ENCODE measurements at places on chromosomes 7 and 10.

GRCh38 chr7:65796205-65796604, 76.7 kb upstream of the VKORC1L1 start:
- DNase-seq: no peak

DNA sequence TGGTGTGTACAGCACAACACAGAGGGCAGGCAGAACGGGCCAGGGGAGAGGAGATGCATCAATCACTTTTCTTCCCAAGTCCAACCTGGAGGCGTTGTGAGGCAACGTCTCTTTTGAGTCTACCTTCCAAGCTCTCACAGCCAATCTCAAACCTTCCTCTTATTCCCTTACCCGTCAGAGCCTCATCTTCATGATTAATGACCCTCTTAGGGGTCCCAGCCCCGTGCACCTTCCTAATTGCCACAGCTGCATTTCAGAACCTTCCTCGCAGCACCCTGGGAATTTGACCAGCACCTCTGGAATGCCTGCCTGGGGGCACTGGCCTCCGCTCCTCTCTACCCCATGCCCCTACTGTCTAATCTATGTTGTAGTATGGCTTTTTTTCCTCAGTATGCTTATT, 169.3 kb upstream of the PRR15 start:
- DNase-seq: no peak

DNA sequence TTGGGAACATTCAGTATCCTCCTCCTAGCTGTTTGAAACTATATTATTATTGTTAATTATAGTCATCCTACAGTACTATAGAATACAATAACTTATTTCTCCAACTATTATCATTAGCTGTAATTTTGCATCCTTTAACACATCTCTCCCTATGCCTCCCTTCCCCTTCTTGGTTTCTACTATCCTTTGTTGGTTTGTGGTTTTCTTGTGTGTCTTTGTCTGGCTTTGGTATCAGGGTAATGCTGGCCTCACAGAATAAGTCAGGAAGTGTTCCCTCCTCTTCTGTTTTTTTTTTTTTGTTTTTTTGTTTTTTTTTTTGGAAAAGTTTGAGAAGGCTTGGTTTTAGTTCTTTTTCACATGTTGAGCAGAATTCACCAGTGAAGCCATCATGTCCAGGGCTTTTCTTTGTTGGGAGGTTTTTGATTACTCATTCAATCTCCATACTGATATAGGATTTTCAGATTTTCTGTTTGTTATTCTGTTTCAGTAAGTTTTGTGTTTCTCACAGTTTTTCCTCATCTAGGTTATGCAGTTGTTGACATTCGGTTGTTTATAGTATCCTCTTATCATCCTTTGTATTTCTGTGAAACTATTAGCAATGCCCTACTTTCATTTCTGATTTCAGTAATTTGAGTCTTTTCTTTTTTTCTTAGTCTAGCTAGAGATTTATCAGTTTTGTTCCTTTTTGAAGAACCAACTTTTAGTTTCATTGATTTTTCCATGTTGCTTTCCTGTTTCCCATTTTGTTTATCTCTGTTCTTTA, 21.6 kb downstream of the C1GALT1 start:
- DNase-seq: no peak

GRCh38 chr7:120332433-120332832, 59.5 kb downstream of the KCND2 start:
- no peak for DNase-seq

- DNase-seq: no peak
Measured at GRCh38 chr10:52525761-52526160, 211.7 kb downstream of the DKK1 start.

DNA sequence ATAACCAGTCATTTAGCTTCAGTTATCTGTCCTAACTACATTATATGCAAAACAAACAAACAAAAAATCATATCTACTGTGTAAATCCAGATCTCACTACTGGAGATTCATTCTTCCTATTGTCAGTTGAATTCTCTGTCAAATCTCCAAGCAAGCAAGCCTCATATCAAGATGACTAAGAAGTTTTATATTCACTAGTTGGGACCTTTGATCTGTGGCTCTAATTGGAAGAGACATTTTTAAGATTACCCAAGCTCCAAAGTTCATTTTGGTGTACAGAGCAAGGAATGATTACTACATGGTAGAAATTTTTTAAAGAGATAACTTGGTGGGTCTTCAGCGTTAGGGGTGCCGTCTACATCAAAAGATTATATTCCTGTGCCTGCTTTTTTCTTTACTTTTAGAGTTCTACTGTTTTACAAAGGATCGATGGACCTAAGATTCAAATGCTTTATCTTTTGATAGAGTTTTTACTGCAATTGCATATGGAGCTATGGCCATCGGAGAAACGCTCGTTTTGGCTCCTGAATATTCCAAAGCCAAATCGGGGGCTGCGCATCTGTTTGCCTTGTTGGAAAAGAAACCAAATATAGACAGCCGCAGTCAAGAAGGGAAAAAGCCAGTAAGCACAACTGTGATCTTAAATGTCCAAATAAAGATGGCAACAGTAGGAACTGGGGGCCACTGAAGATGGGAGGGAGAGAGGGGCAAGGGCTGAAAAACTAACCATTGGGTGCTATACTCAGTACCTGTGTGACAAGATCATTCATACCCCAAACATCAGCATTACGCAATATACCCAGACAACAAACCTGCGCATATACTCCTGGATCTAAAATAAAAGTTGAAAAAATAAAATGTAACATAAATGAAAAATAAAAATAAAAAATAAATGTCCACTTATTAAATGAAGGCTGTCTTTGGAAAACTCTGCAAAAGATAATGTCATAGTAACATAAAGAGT, 47.9 kb downstream of the SP8 start:
- DNase-seq: no peak

DNA sequence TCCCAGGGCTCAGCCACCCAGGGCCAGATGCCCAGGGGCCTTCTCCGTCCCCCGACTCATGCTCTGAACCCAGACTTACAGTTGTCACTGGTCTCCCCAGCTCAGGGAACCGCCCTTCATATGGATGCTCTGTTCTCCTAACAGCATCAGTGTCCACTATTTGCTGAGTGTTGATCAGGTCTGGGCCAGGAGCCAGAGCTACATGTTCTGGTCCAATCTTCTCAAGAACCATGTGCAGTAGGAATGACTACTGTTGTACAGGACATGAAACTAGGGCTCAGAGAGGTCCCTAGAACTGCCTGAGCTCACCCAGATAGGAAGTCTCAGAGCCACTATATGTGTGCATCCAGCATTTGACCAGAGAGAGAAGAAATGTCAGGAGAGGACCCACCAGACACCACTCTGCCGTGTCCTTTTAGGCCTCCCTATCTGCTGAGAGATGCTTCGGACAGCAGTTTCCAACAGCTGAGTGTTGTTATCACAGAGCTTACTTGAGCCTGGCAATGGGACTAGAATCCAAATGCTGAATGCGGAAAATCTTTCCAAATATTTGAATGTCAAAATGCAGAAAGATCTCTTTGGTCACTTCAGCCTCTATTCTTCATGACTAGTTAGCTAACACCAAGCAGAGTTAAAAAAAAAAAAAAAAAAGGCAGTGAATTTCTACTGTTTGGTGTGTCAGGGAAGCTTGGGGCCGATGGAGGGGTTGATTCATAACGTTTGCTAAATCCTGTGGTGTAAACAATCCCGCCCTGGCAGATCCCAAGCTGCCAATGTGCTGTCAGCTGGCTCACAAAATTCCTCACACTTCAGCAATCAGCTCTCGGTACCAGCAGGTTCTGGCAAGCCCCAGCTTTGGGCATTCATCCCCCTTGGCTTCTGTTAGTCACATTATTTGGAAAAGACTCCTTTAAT, 246.1 kb downstream of the TNS3 start:
- DNase-seq: no peak

DNA sequence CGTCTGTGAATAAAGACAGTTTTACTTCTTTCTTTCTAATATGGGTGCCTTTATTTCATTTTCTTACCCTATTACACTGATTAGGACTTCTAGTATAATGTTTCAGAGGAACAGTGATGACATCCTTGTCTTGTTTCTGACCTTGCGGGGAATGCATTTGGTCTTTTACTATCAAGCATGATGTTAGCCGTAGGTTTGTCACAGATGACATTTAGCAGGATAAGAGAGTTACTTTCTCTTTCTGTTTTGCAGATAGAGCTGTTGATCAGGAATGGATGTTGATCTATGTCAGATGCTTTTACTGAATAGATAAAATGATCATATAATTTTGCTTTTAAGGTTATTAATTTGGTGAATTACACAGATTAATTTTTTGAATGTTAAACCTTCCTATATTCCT, 6.6 kb upstream of the IGFBP3 start:
- no peak for DNase-seq

- DNase-seq: no peak
Measured at GRCh38 chr7:17236603-17237002, 61.8 kb upstream of the AHR start.

- no peak for DNase-seq
Measured at GRCh38 chr7:50690541-50691011, 92.1 kb downstream of the GRB10 start.

DNA sequence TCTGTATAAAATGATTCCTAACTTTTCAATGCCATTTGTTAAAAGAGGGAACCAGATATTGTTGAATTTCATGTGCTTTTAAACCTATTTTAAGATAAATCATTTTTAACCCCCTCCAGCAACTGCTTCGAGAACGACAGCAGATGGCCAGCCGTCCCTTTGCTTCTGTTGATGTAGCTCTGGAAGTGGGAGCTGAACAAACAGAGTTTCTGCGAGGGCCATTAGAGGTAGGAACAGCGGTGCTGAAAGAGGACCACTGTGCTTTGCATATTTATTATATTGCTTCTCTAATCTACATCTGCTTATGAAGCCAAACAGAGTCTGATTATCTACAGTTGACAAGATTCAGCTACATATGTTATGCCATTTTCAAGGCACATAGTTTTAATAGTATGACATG, 545.9 kb downstream of the GFRA1 start:
- no peak for DNase-seq

- DNase-seq: no peak
Measured at GRCh38 chr7:20299647-20300312, 30.9 kb upstream of the ITGB8 start.

DNA sequence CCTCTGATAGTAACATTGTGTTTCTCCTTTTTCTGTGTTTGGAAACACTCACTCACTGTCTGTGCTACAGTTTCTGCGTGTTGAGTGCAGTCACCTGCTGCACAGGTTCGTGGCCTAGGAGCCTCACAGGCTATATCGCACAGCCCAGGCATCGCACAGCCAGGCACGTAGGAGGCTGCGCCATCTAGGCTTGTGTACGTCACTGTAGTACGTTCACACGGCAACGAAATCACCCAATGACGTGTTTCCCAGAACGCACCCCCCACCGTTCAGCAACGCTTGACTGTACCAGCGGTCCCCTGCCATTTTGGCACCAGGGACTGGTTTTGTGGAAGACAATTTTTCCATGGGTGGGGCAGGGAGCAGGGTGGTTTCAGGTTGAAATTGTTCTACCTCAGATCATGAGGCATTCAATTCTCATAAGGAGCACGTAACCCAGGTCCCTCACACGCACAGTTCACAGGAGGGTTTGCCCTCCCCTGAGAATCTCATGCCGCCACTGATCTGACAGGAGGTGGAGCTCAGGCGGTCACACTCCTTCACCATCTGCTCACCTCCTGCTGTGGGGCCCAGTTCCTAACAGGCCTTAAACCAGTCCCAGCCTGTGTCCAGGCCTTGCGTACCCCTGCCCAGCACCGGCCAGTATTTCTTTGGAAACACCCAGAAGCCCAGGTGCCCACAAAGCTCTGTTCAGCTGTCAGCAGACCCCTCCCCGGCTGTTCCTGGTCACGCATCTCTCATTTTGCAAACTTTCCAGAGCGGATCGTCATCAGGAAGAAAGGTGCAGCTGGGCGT, 23.2 kb upstream of the PRKAR1B start:
- no peak for DNase-seq

- DNase-seq: no peak
Measured at GRCh38 chr10:38226385-38226784, 132.2 kb downstream of the ZNF37A start.

- DNase-seq: no peak
Measured at GRCh38 chr10:103181244-103181643, 11.8 kb downstream of the NT5C2 start.

DNA sequence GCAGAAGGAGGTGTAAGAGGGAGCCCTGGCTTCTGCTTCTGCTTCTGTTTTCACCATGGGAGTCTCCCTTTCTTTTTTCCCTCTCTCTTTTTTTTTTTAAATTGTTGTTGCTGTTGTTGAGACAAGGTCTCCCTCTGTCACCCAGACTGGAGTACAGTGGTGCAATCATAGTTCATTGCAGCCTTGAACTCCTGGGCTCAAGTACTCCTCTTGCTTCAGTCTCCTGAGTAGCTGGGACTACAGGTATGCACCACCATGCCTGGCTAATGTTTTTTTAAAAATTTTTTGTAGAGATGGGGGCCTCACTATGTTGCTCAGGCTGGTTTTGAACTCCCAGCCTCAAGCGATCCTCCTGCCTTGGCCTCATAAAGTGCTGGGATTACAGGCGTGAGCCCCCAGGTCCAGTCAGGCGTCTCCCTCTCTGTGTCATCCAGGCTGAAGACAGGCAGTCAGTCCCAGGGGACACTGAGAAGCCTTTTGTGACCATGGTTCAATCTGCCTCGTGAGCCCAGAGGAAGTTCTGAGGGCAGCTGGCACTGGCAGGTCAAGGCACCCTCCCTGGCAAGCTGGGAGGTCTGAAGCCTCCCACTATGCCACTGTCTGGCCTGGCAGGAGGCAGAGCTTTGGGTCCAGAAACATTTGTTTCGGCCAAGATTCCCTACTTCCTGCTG, 33.6 kb upstream of the NPFFR1 start:
- DNase-seq: no peak

DNA sequence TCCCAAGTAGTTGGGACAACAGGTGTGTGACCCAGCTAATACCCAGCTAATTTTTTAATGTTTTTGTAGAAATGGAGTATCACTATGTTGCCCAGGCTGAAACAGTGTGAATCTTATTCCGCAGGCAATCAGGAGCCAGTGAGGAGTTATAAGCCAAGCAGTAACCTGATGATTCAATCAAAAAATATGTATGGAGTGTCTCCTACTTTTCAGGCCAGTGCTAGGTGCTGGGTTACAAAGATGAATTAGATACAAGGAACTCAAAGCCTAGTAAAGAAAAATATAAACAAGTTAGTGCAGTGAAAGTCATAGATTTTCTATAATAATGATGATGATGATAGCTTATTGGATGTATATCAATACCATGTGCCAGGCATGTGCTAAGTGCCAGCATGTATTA, 13.2 kb upstream of the IFRD1 start:
- DNase-seq: no peak
